ENCODE measurements at places on chromosomes 11 and 22. TPM values are rescaled to one million over a fixed set of nuclear protein-coding genes. Genes with fewer than 3 reads are reported as not detected.

The GAB4 gene
- polyA plus RNA-seq, result not detected

The CBLIF gene
- polyA plus RNA-seq, result not detected

The MYRF gene
- 1.1 TPM for polyA plus RNA-seq

The VSIG2 gene
- 0.29 TPM for polyA plus RNA-seq

The CADM1 gene
- polyA plus RNA-seq, result 24.4 TPM

The DEUP1 gene
- polyA plus RNA-seq, result 0.24 TPM

The TMA7B gene
- not detected for polyA plus RNA-seq

The BRSK2 gene
- 24.5 TPM for polyA plus RNA-seq

The CASP5 gene
- 0.71 TPM for polyA plus RNA-seq

The MAP6 gene
- polyA plus RNA-seq, result 28.6 TPM

The RASSF7 gene
- polyA plus RNA-seq, result 19.9 TPM

The ART1 gene
- polyA plus RNA-seq, result not detected

The GNB1L gene
- polyA plus RNA-seq, result 4.3 TPM

The CARNS1 gene
- polyA plus RNA-seq, result 0.51 TPM

The PRRG4 gene
- polyA plus RNA-seq, result 1.1 TPM

The PTPN5 gene
- 1.3 TPM for polyA plus RNA-seq

The TUBGCP6 gene
- polyA plus RNA-seq, result 8.3 TPM

The TMEM223 gene
- polyA plus RNA-seq, result 32.0 TPM

The MAPK8IP2 gene
- polyA plus RNA-seq, result 4.4 TPM

The WBP2NL gene
- 0.54 TPM for polyA plus RNA-seq

The TREH gene
- polyA plus RNA-seq, result 3.0 TPM

The P4HA3 gene
- 1.2 TPM for polyA plus RNA-seq

The MS4A4E gene
- 2.6 TPM for polyA plus RNA-seq

The JAML gene
- 4.2 TPM for polyA plus RNA-seq

The TSPAN18 gene
- polyA plus RNA-seq, result 33.3 TPM

The SEC14L6 gene
- 1.5 TPM for polyA plus RNA-seq

The CARS1 gene
- 31.1 TPM for polyA plus RNA-seq

The SLC25A18 gene
- polyA plus RNA-seq, result 2.5 TPM

The UBQLN3 gene
- polyA plus RNA-seq, result not detected

The SH3BP1 gene
- polyA plus RNA-seq, result 9.8 TPM

The MMP12 gene
- polyA plus RNA-seq, result not detected

The TOLLIP gene
- polyA plus RNA-seq, result 23.2 TPM

The TH gene
- 55.2 TPM for polyA plus RNA-seq

The ARHGAP8 gene
- 3.3 TPM for polyA plus RNA-seq

The DRICH1 gene
- polyA plus RNA-seq, result 6.0 TPM

The LMNTD2 gene
- polyA plus RNA-seq, result 21.0 TPM

The SCGB1D2 gene
- 5.8 TPM for polyA plus RNA-seq

The TMEM132A gene
- 37.9 TPM for polyA plus RNA-seq

The ISX gene
- polyA plus RNA-seq, result not detected

The GGT5 gene
- polyA plus RNA-seq, result 57.9 TPM

The SAA2 gene
- polyA plus RNA-seq, result 11.2 TPM

The TMX2 gene
- 210 TPM for polyA plus RNA-seq

The OR2AG2 gene
- polyA plus RNA-seq, result not detected

The KIF18A gene
- not detected for polyA plus RNA-seq

The SERPING1 gene
- polyA plus RNA-seq, result 157 TPM

The CNIH2 gene
- 9.7 TPM for polyA plus RNA-seq

The RFPL2 gene
- polyA plus RNA-seq, result 0.24 TPM

The SC5D gene
- 21.0 TPM for polyA plus RNA-seq

The MS4A14 gene
- 1.5 TPM for polyA plus RNA-seq

All from adrenal gland (tissue), 19 donors.